ENCODE measurements at places on chromosomes 2 and 18.

- DNase-seq, result no peak
These were observed 2.5 kb downstream of the LTBP1 start for GRCh38 chr2:32949260-32949659.

GRCh38 chr2:221095356-221095755, 476.7 kb downstream of the EPHA4 start:
- DNase-seq, result no peak

GRCh38 chr2:9914384-9915065, 37.0 kb upstream of the GRHL1 start:
- DNase-seq, result no peak

GRCh38 chr2:203908797-203909185, 27.8 kb upstream of the ICOS start:
- DNase-seq, result no peak

- DNase-seq, result no peak
These were observed 167.2 kb upstream of the REV1 start for GRCh38 chr2:99656994-99657393.

GRCh38 chr2:217356781-217357180, 496.9 kb upstream of the TNP1 start:
- DNase-seq, result no peak

GRCh38 chr2:68936427-68936826, 16.3 kb downstream of the GKN2 start:
- no peak for DNase-seq

GRCh38 chr2:207787017-207787416, 17.3 kb upstream of the FZD5 start:
- DNase-seq, result no peak

- DNase-seq, result peak; percentile 83
These were observed 59.1 kb downstream of the TNS1 start for GRCh38 chr2:217943446-217944321.

- DNase-seq, result no peak
These were observed 41.5 kb downstream of the EPAS1 start for GRCh38 chr2:46338674-46339073.

- DNase-seq, result no peak
These were observed 38.0 kb downstream of the ADNP2 start for GRCh38 chr18:80147037-80147417.

- no peak for DNase-seq
These were observed 1.7 kb upstream of the PKDCC start for GRCh38 chr2:42045848-42046748.

- no peak for DNase-seq
These were observed 9.8 kb downstream of the SERTAD2 start for GRCh38 chr2:64643838-64644457.

DNA sequence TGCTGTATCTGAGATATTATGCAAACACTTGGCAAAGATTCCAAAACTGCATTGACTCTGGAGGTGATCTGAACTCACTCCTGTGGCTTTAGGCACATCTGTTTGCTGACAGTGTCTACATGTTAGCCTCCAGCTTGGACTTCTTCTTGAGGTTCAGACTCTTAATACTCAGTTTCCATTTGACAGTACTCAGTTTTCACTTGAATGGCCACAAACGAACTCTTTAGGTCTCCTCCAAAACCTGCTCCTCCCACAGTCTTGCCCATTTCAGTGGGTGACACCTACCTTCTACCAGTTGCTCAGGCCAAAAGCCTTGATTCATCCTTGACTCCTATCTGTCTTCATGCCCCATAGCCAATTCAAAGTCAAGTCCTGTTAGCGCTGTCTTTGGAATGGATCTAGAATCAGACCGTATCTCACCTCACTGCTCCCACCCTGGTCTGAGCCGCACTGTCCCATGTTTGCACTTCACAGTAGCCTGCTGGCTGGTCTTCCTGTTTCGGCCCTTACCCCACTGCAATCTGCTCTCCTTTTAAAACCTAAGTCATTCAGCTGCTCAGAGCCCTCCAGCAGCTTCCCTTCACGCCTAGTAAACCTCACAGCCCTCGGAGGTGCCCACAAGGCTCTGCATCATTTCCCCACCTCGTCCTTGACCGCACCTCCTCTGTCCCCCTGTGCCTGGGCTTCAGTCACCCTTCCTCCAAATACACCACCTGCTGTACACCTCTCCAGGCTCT, 10.5 kb downstream of the ATG16L1 start:
- no peak for DNase-seq

DNA sequence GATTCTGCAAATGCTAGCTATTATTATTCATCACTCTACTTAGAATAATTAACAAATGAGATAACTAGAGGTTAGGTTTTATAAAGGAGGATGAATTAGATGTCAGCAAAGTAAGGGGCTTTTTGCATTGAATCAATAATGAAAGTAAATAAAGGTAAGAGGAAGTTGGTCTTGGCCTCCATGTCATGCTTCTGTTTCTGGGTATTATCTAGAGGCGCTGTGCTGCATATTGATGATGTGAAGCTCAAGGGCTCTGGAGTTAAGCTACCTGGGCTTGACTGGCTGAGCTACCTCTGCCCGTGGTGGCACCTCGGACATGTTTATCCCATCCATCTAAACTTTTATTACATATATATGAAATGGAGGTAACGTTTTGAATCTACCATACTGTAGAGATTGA, 350.9 kb downstream of the PARD3B start:
- no peak for DNase-seq

DNA sequence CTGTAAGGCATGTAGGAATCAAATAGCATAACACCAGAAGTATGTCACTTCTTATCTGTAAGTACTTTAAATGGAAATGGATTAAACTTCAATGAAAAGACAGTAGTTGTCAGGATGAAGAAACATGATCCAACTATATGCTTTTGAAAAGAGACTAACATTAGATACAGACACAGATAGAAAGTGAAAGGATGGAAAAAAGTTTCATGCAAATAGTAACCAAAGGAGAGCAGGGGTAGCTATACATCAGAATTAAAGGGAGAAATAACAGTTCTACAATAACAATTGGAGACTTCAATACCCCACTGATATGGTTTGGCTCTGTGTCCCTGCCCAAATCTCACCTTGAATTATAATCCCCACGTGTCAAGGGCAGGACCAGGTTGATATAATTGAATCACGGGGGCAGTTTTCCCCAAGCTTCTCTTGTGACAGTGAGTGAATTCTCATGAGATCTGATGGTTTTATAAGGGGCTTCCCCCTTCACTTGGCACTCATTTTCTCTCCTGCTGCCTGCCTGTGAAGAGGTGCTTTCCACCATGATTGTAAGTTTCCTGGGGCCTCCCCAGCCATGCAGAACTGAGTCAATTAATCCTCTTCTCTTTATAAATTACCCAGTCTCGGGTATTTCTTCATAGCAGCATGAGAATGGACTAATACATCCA, 205.4 kb upstream of the CDH2 start:
- no peak for DNase-seq

- no peak for DNase-seq
These were observed 19.4 kb downstream of the ELAC1 start for GRCh38 chr18:50987261-50987660.

GRCh38 chr2:127525691-127526131, 578 bp downstream of the IWS1 start:
- no peak for DNase-seq

All from HEK293T (cell line).